ENCODE measurements at places on chromosomes 3 and 15. TPM values are rescaled to one million over a fixed set of nuclear protein-coding genes. Genes with fewer than 3 reads are reported as not detected.

- peak; percentile 53 for DNase-seq
These were observed 513 bp downstream of the VGLL4 start for GRCh38 chr3:11643201-11643603.

KBTBD13 gene
- total RNA-seq = not detected

DNA sequence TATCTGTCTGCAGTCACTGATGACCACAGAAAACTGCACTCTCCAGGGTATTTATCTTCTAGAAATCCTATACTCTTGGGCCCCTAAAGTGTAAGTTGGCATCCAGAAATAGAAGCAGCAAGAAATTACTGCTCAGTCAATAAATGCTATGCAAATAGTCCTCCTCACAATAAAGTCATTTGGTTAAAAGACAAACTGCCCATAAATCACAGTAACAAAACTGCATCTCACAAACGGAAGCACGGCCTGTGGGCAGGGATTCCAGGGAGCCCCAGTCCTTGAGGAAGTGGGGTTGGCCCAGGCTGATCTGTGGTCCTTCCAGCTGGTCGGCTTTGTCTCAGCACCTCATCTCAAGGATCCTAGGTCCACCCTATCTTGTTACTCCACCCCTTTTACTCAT, 29.7 kb upstream of the SPATA12 start:
- DNase-seq = no peak

GPR156 gene
- 0.88 TPM for total RNA-seq

- no peak for DNase-seq
These were observed 39.7 kb downstream of the NPTN start for GRCh38 chr15:73593304-73594074.

- DNase-seq = no peak
These were observed 242.3 kb downstream of the CTNNB1 start for GRCh38 chr3:41441568-41441967.

DNA sequence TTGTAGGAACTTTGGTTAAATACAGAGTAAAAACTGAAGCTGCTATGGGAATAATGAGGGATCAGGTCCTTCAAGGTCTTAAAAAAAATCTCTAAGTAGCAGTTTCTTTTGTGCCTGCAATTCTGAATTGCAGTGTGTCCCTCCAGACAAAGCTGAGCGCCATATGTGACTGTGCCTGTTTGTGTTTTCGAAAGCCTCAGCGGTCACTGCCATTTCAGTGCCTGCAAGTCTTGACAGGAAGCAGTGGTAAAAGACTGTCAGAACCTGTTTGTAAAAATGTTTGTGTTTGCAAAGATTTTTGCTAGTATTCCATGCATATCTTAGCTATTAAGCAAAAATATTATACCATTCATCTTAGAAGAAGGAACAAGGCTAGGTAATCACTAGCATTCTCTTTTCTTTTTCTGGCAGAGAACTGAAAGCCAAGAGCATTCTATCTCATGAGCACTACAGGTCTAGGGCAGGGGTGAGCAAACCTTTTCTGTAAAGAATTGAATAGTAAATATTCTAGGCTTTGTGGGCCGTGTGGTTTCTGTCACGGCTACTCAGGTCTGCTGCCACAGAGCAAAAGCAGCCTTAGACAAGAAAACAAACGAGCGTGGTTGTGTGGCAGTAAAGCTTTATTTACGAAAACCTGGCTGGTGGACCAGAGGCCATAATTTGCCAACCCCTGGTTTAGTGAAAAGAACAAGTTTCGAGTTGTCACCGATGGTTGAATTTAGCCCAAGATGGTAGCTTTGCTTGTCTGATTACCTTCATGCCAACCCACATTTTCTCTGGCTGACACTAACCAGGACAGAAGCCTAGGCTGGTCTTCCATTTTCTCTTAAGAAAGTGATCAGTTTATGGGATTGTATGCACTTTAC, 134.4 kb downstream of the CACNA1D start:
- DNase-seq = no peak

DNA sequence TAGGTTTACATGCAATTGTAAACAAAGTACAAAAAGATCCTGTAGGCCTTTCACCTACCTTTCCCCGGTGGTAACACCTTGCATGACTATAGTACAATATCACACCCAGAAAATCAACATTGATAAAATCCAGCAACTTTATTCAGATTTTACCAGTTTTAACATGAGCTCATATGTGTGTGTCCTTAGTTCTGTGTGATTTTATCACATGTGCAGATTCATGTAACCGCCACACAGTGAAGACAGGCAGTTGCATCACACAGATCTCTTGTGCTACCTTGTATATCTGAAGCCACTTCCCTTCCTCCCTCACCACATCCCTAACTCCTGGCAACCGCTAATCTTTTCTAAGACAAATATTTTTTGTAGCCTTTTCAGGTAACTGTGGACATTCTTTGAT, 183.5 kb upstream of the C2CD4B start:
- no peak for DNase-seq

ITGA11 gene
- 697 TPM for total RNA-seq

DNA sequence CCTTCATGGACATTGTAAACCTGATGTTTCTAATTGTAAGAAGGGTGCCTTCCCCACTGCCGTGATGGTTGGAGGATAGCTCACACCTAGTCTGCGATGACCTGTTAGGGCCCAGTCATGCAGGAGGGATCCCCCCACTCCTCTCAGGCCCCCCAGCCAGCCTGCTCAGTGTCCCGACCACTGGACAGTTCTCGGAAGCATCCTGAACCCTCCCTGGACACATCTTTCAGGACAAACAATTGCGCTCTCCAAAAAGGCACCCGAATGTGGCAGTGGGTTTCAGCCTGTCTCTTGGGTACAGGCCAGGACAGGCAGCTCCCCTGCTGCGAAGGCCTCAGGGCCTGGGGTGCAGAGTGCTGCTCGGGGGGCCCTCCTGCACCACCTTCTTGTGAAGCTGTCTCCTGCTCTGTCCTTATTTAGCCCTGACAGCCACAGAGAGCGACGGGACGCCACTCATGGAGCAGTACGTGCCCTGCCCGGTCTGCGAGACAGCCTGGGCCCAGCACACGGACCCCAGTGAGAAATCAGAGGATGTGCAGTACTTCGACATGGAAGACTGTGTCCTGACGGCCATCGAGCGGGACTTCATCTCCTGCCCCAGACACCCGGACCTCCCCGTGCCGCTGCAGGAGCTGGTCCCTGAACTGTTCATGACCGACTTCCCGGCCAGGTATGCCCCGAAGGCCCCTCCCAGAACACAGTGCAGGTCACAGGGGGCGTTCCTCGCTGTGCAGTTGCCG, 132.3 kb downstream of the LRRK1 start:
- peak; percentile 64 for DNase-seq

DNA sequence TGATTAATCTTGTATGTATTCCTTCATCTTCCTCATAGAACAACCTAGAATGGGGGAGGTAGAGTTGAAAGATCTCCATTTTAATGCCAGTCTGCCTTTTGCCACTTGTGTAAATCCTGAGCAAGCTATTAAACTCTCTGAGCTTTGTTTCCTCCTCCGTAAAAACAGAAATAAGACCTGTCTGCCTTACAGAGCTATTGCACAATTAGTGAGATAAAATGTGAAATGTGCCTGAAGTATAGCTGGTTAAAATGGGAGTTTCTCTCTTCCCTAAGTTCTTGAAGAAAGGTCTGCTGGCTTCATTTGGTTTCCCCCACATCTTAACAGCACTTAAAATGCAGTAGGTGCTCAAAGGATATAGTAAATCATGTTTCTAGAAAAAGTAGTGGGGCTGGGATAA, 19.0 kb downstream of the ALDH1A2 start:
- no peak for DNase-seq

DNA sequence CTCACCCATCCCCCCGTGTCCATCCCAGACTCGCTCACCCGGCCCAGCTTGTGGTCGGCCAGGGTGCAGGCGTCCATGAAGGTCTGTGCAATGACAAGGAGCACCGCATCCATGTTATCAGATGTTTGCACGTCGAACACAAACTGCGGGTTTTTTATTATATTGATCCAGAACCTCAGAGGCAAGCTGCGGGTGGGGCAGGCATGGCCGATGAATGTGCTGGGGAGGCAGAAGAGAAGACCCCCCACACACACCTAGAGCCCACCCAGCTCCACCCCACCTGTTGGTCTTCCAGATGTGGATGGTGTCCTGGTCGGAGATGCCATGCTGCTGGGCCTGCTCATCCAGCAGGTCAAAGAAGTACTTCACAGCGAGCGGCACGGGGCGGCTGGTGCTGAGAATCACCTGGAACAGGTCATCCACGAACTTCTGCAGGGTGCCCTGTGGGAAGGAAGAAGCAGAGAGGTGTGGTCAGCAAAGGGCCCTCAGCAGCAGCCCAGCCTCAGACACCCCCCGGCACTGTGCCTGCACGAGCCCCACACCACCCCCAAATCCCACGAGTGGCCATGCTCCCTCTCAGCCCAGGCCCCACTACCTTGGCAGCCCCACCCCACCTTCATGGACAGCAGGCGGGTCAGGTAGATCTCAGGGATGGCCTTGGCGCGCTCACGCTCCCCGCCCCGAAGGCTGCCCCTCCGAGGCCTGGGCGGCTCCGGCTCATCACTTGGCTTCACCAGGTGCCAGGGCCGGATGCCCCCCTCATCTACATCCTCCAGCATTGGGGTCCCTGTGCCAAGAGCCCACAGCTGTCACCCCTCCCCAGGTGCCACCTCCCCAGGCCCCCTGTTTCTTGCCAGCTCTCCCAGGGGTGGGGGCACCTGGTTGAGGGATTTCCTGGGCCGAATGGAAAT, 20.3 kb downstream of the PLXNB1 start:
- peak; percentile 73 for DNase-seq

RASGRF1 gene
- under 0.01 TPM for total RNA-seq

P2RY14 gene
- total RNA-seq = not detected

STAB1 gene
- 1.1 TPM for total RNA-seq

DNA sequence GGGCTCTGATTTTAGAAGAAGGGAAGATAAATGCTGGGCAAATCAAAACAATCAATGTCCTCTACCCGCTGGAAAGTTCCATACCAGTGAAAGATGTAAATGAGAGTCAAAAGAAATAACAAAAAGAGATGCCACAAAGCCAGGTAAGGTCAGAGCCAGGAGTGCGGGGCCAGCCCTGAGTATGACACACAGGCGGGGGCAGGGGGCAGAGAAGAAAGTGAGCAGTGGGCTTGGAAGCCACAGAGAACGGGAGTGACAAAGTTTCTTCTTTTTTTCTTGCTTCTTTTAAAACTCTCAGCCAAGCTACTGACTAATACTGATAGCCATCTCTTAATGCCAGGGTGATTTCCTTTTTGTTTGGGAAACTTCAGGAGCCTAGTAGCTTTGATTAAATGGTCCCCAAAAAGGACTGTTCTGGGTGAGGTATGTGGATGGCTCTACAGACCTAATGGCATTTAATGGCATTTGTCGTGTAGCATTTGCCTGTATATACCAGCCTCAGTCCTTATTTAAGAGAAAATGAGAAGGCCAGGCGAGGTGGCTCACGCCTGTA, 23.1 kb upstream of the TSEN2 start:
- DNase-seq = no peak

GP5 gene
- 0.36 TPM for total RNA-seq

GRCh38 chr3:121064121-121064520, 156.1 kb downstream of the STXBP5L start:
- DNase-seq = no peak

DNA sequence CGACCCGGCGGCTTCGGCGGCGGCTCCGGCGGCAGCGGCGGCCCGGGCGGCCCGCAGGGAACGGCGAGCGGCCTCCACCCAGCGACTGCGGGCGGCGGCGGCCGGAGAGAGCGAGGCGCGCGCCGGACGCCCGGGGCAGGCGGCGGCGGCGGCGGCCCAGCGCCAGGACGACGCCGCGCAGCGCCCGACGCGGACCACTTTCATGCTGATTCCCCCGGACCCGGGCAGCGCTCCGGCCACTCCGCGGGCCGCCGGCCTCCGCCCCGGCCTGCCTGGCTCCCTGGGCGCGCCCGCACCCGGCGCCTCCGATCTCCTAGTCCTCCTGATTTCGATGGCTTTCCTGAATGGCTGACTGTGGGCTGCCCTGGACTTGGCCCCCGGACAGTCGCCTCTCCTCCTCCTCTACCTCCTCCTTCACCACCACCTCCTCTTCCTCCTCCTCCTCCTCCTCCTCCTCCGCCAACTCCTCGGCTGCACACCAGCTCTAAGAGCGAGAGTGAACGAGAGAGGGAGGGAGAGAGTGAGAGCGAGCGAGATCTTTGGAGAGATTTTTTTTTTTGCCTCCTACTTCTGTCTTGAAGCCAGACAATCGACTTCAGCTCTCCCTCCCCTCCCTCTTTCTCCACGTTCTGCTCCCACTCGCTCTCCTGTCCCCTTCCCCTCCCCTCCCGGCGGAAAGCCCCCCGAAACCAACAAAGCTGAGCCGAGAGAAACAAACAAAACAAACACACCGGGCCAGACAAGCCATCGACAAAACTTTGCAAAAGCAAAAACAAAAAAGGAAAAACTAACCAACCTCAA, 844 bp downstream of the NR2F2 start:
- DNase-seq = peak; percentile 93

CYP19A1 gene
- total RNA-seq = 2.2 TPM
